IMR-90 (cell line): ENCODE measurements at places on chromosomes 16 and 17.

- no peak for DNase-seq
Observed at GRCh38 chr16:89811321-89811720, 5.1 kb downstream of the FANCA start.

DNA sequence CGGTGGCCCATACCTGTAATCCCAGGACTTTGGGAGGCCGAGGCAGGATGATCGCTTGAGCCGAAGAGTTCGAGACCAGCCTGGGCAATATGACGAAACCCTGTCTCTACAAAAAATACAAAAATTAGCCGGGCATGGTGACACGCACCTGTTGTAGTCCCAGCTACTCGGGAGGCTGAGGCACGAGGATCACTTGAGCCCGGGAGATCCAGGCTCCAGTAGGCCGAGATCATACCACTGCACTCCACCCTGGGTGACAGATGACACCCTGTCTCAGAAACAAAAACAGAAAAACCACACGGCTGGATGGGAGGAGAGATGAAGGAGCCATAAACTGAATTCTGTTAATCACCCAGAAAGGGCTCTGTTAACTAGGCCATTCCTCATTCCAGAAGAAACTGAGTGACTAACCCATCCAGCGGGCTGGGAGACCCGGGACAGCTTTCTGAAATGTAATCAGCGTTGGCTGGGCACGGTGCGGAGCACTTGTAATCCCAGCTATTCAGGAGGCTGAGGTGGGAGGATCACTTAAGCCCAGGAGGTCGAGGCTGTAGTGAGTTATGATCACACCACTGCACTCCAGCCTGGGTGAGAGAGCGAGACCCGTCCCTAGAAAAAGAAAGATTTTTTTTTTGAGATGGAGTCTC, 641 bp upstream of the NT5C3B start:
- DNase-seq = no peak

GRCh38 chr16:57637965-57638364, 9.5 kb downstream of the ADGRG1 start:
- no peak for DNase-seq

GRCh38 chr16:15648135-15648730, 1.8 kb upstream of the NDE1 start:
- no peak for DNase-seq

DNA sequence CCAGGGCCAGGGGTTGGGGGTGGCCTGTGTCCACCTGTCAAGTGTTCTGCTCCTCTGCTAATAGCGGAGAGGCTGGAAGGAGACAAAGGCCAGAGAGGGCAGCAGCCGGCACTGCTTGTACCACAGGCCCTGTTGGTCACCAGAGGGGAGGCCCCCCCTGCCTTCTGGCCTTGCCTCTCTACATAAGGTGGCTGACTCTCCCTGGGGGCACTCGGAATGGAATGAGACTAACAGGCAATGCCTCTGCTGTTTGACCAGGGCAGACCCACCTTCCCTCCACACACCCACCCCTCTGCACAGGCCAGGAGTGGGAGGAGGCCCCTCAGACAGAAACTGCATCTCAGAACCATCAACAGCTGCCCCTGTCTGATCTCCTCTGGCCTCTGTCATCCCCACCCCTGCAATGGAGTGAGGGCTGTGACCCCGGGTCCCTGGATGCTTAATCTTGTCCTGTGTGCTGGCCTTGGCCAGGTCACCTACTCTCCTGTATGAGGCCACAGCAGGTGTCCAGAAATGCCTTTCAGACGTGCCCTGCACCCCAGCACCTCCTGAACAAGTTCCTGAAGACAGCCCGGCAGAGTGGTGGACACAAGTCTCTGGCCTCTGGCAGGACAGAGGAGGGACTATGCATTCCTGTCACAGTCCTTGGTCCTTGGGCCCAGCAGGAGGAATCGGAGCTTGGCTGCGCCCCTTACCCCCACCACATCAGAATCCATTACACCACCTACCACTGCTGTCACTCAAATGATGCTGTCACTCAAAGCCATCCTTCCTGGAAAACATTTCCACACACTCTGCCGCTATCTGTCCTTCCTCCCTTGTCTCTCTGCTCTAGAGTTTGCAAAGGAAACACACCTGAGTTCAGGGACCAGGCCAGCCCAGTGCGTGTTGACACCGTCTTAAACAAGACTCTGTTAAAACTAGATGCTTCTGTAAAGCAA, 107.5 kb upstream of the ZNF750 start:
- DNase-seq = no peak

GRCh38 chr16:15954814-15955151, 5.4 kb downstream of the ABCC1 start:
- DNase-seq = peak; percentile 75

DNA sequence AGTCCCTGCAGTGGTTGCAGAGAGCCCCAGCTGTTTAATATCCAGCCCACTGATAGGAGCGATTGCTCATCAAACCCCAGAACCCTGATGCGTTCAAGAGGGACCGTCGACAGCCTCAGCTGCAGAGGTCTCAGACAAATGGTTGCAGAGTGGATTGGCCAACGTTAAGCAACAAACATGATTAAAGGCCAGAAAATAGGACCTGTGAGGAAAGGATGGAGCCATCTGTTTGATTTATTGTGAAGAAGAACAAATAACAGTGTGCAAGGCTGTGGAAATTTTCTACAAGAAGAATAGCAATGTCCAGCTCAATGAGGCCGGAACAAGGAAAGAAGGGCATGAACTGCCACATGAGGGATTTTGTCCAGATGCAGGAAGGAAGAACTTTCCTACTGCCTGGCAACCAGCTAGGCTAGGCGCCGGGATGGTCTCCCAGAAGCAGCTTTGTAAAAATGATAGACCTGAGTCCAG, 138.4 kb upstream of the DNAH9 start:
- DNase-seq = no peak

- DNase-seq = peak; percentile 77
Observed at GRCh38 chr16:57773655-57774295, 28.5 kb downstream of the KIFC3 start.

GRCh38 chr17:68198931-68199836, 48.7 kb upstream of the AMZ2 start:
- no peak for DNase-seq

DNA sequence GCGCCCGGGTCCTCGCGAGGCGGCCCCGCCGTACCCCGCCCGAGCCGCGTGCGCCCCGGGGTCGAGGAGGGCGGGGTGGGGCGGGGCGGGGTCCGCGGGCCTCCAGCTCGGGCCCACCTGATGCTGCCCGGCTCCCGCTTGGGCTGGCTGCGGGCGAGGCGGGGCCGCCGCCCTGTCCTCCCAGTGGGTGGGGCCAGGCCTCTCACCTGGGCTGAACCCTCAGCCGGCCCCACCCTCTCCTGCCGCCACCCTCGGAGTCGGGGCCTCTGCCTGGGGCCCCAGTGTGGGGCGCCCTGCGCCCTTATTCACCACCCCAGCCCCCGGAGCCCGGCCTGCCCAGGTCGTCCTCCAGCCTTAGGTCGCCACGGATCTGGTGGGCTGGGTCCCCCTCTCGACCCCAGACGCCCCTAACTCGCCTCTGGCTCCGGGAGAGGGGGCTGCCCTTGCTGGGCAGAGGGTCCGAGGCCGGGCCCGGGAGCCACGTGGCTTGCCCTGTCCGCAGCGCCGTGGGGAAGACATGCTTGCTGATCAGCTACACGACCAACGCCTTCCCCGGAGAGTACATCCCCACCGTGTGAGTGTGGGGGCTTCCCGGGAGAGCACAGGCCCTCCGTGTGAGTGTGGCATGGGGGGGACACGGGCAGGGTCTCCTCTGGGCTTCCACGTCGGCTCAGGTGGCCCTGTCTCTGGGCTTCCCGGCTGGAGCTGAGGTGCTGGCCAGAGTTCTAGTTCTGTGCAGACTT, 578 bp downstream of the RAC3 start:
- no peak for DNase-seq

DNA sequence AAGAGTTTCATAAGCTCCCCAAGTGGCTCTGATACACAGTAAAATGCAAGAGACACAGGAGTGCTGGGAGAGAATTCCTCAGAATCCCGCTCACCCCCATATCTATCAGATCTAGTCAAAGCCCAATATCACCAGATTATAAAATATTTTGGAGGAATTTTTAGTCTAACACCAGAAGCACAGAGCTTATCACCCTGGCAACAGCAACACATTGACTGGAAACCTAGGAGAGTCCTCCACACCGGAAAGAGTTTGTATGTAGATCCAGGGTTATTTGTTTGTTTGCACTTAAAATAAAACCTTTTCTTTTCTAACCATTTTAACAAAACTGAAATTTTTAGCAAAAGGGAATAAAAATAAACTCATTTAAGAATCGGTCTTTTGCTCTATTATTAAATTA, 7.2 kb downstream of the SOX9 start:
- no peak for DNase-seq

DNA sequence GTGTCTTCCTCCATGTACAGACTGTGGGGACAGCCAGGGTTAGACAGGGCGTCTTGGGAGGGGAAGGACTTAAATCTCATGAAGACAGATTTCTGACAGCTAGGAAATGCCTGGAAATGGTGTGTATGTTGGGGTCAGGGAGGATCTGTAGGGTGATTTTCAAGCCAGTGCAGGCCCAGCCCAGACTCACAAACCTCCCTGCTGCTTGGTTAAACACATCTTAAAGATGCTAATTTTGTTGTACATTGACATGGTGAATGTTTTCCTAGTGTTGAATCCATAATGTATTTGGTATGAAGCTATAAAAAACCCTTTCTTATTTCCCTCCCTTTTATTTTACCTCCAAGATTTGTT, 238.3 kb downstream of the CCDC182 start:
- no peak for DNase-seq
